ENCODE measurements at places on chromosomes 2 and 18.
A peak's percentile ranks its signal among the peaks of the same experiment; 100 is the strongest.

GRCh38 chr2:232235716-232236115, 142.8 kb upstream of the ALPP start:
- DNase-seq, result no peak

DNA sequence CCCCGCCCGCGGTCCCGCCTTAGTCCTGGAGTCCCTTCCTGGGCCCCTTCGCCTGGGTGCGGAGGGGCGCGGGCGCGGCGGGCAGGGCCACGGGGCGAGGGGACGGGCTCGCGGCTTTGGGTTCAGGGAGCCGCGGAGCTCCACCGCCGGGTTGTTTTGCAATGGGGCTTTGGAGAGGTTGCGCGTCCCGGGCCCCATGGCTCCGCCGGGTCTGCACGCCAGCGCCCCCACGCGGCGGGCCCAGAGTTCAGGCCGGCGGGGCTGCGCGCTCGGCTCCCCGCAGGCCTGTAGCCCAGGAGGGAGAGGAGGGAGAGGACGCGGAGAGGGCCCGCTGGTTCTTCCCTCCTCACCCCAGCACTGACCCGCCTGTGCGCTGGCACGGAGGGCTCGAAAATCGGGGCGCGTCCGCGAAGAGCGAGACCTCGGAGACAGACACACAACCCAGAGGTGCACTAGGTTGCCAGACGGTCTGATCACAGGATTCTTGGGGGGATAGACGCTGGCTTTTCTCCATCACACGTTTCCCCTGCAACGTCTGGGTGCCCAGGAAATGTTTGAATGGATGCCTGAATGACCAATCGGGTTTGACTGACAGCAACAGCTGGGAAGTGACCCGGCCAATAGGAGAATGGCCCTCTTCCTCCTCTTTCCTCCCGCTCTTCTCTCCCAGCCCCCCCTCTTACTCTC, 4.9 kb upstream of the SIX2 start:
- DNase-seq, result peak; percentile 78

- DNase-seq, result no peak
Measured at GRCh38 chr2:189217541-189217940, 38.0 kb upstream of the COL5A2 start.

DNA sequence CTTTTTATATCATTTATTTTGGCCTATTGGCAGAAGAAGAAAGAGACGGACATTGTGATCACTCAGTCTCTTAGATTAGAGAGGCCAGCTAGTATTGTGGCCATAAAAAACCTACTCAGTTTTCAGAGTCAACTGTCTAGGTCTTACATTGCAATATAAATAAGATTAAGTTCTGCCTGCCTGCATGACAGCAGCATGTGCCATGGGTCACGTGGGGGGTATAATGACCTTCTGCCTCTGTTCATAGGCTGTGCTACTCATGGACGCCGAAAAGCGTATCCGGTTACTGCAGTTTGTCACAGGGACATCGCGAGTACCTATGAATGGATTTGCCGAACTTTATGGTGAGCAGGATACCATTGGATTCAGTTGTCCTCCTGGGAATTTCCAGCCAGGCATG, 238.5 kb downstream of the ALPK2 start:
- DNase-seq, result no peak

GRCh38 chr2:70354264-70354949, 52.5 kb upstream of the FAM136A start:
- no peak for DNase-seq

DNA sequence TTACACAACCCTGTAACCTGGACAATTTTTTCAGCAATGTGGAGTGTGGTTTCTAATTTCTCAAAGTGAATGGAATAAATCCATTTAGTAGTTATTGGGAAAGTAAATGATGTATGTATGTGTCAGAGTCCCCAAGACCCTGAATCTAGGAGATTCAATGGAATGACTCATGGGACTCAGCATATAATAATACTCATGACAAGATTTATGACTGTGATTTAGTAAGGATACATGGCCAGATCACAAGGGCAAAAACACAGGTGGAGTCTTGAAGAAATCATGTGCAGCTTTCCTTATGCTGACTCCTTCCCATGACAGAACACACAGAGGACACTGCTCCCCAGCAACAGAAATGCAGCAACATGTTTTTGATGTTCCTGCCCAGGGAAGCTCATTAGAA, 1877.7 kb upstream of the LRRTM1 start:
- DNase-seq, result no peak

DNA sequence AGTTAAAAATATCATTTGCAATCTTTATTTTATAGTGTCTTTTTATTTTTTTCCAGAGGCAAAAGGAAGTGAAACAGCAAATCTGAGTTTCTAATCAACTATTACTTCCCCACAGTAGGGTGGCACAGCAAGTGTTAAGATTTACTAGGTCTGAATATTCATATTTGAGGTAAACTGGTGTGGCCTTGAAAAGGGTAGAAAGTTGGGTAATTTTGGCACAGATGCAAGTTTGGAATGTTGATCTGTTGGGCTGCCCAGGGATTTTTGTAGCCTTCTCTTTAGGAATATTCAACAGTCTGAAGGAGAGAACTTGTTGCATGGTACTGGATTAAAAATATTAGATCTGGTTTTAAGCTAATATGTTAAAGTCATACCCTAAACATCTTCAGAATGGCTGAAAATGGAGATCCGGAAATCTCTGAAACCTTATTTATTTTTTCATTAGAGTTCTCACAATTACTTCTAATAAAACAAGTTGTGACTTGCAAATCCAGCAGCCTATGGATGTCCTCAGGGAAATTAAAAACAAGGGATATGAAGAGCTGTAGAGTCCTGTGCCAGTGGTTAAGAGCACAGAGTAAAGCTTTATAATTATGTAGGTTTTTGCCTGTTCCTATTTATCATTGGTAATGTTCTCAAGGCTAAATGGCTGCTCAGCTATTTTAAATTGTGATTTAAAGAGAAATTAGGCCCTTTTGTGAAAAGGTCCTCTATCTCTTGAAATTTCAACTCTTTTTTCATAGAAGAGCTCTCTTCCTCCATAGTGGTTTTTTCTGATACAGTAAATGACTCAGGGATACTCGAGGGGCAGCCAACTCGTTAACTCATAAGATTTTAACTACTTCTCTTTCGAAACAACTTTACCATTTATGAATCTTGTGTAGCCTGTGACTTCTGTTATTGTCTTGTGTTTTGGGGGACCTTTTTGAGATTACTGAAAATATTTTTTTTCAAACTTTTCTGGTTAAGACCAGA, 11.0 kb downstream of the TANK start:
- no peak for DNase-seq

GRCh38 chr18:26356045-26356785, 130.0 kb downstream of the TAF4B start:
- DNase-seq, result no peak

DNA sequence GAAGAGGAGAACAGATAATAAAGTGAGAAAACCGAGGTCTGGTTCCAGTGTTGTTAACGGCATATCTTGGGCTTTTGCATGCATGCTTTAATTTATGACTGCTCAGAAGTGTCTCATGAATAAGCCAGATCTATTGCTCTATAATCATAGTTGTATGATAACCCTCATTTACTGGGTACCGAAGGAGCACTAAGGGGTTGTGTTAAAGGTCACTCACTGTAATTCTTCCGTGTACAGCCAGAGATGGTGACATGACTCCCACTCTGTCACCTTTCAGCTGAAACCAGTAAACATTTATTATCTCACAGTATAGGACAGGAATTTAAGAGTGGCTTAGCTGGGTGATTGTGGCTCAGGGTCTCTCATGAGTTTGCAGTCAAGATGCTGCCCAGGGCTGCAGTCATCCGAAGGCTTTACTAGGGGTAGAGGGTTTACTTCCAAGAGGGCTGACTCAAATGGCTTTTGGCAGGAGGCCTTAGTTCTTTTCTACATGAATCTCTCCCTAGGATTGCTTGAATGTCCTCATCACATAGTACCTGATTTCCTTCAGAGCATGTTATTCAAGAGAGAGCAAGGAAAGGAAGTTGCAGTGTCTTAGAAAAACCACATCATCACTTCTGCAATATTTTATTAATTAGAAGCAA, 107.0 kb downstream of the NAB1 start:
- no peak for DNase-seq

GRCh38 chr18:25169701-25170100, 182.3 kb downstream of the ZNF521 start:
- no peak for DNase-seq

DNA sequence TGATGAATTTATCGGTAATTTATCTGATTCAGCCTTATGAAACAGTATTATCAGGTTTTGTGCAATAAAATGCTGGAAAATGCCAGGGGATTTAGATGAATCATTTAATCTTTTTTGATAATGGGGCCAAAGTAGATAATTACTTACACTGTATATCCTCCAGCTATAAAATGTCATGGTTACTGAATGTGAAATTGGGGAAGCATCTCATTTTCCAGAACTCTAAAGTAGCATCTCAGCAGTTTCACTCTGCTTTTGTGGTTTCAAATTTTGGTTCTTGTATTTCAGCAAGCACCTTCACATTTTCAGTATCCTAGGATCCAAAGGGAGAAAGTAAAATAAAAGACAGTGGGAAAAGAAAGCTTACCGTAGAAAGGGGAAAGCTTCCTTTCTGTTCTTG, 12.8 kb downstream of the ANKRD62 start:
- DNase-seq, result no peak

DNA sequence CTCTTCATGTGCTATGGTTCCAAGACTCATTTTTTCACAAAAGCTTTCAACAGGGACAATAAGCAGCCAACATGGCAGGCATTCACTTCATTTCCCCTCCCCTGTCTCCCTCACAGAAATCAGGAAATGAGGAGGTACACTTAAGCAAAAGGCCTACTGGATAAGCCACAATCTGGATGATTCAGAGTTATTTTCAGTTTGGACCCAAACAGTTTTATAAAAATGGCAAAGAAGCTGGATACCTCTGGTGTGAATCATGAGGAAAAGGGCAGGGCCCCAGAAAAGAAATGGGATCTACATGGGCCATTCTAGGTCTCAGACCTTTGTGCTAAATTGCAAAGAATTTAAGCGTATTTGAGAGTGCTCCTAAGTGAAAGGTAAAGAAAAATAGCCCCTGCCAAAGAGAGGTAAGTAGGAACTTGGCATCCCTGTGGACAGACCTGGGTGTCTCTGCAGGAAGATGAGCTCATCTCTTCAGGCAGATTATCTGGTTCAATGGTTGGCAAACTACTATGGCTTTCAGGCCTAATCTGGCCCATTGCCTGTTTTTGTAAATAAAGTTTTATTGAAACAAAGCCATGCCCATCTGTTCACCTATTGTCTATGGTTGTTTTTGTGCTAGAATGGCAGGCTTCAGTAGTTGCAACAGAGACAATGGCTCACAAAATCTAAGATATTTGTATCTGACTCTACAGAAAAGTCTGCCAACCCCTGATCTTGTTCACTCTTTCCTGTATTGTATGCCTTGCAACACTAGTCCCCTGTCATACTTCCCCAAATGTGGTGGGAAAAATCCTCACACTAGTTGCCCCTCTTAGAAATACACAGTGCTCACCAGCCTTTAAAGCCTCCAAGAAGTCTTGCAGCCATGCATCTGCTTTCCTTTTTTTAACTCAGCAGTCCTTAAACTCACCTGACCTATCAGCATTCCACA, 315.0 kb downstream of the ALK start:
- no peak for DNase-seq

All from sciatic nerve (tissue), 2 donors.